CD4-positive, alpha-beta T cell treated with Interleukin-6 at 100 ng/mL for 8 hours (primary cell): ENCODE measurements at places on chromosomes 6 and 20.

DNA sequence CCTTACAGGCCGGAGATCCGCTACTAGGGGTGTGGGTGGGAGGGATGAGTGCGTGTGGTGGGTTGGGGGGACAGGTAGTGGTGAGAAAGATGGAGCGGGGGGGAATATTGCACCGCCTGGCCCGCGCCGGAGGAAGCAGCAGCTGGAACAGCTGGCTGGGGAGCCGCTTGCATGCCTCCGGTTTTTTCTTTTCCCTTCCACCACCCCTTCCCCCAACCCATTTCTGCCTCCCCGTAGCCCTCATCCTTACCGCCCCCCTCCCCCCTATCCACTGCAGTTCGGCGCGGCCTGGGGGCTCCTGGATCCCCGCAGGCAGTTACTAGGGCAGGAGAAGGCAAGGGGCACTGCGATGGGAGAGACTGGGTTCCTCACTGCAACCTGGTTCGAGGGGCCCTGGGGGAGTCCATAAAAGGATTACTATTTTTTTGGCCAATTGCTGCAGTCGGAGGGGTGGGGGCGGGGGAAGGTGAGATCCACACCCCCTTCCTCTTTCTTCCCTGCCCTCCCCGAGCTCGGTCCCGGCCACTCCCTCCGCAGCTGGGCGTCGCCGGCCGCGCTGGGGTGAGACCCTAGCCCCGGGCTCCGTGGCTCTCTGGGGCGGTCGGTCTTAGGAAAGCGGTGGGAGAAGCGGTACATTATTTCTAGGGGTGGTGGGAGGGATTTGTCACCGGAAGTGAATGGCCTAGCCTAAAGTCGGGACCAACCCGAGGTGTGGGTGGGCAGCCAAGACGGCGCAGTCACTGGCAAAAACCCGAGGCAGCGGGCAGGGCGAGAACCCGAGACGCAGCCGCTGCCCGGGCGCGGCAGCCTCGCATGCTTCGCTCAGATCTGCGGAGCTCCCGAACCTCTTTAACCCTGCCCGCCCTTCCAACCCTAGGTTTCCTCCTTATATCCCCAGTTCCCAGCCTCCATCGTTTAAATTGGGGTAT, 824 bp upstream of the TBCC start:
- peak; percentile 88 for DNase-seq

- DNase-seq: no peak
Measured at GRCh38 chr6:135126034-135126433, 55.1 kb upstream of the MYB start.

GRCh38 chr6:113500221-113500620, 356.9 kb upstream of the MARCKS start:
- DNase-seq: no peak

- no peak for DNase-seq
Measured at GRCh38 chr6:89605861-89606260, 32.7 kb downstream of the LYRM2 start.

GRCh38 chr6:48777411-48777810, 666.4 kb upstream of the PTCHD4 start:
- no peak for DNase-seq

DNA sequence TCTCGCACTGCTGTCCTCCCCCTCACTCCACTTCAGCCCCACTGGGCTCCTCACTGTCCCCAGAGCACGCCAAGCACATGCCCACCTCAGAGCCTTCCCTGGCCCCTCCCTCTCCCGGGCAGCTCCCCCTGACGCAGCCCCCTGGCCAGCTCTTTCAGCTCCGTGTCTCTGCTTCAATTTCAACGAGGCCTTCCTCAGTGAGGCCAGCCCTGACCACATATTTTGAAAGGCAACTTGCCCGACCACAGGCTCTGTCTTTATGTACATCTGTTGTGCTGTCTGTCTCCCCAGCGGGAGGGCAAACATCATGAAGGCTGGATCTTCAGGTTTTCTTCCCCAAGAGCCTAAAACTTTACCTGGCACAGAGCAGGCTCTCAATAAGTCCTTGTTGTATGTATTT, 44.6 kb downstream of the JPH2 start:
- DNase-seq: no peak

DNA sequence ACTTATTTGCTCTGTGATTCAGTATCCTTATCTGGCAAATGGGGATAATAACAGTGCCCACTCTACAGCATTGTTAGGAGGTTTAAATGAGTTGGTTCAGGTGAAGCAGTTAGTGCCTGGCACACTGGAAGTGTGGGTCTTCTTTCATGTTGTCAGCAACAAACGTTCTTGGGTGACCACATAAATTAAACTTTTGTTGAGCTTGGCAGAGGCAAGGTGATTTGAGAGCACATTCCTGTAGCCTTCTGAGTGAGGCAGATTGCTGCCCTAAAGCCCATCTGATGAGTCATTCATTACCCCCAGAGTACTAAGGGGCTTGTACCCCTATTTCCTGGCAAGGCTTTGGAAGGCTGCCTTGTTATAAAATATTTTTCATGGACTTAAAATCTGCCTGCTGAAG, 25.8 kb downstream of the SEC23B start:
- no peak for DNase-seq

GRCh38 chr20:46545077-46545826, 5.2 kb downstream of the OCSTAMP start:
- DNase-seq: peak; percentile 13

DNA sequence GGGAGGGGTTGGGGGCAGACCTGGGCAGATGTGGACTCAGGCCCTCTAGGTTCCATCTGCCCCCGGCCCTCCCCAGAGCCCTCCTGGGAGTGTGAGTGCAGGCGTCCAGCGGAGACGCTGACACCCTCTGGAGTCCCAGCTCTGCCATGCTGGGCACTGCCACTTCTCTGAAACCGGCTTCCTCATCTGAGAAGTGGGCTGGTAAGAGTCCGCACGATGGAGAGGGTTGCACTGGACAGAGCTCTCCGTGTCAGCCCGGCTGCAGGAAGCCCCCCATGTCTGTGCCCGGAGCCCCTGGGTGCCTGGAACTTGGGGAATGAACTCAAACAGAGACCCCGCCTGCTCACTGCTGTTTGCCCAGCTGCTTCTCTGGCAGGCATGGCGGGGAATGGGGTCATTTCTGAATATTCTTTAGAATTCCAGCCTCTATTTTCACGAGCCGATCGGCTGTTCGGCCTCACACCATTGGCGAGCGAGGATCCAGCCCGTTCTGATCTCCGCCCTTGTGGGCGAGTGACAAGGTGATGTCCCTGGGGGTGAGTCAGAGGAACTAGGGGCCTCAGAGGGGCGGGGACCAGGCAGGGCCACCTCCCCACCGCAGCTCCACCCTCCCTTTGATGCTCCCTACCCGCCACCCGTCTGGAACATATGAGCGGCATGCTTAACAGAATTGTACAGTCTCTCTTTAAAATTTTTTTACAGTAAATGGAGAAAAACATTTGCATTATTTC, 47.8 kb upstream of the GATA5 start:
- DNase-seq: peak; percentile 9

GRCh38 chr6:34000281-34000680, 145.6 kb downstream of the GRM4 start:
- DNase-seq: no peak

DNA sequence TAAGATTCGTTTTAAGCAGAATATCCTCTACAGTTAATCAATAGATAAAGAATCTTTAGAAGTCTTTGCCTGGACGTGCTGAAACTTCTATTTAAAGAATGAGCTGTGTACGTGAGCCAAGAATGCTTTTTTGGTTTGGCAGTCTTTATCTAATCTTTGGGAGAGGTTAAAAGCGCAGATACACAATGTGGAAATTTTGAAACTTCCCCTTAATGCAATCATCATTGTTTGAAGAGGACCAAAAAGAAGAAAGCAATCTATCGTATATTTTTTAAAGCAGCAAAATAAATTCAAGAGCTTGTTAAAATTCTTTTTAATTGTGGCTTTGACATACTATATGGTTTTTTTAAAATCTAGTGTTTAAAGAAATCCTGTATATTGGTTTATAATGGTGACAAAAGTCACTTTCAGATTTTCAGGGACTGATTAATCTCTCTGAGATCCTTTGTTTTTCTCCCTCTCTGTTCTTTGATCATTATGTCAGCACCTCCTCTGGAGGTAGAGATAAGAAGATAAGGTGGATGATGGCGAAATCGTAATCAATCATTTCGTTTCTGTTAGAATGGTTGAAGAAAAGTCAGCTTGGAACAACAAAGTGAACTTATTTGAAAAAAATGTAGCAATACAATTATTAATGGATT, 92.1 kb upstream of the FAM184A start:
- no peak for DNase-seq

DNA sequence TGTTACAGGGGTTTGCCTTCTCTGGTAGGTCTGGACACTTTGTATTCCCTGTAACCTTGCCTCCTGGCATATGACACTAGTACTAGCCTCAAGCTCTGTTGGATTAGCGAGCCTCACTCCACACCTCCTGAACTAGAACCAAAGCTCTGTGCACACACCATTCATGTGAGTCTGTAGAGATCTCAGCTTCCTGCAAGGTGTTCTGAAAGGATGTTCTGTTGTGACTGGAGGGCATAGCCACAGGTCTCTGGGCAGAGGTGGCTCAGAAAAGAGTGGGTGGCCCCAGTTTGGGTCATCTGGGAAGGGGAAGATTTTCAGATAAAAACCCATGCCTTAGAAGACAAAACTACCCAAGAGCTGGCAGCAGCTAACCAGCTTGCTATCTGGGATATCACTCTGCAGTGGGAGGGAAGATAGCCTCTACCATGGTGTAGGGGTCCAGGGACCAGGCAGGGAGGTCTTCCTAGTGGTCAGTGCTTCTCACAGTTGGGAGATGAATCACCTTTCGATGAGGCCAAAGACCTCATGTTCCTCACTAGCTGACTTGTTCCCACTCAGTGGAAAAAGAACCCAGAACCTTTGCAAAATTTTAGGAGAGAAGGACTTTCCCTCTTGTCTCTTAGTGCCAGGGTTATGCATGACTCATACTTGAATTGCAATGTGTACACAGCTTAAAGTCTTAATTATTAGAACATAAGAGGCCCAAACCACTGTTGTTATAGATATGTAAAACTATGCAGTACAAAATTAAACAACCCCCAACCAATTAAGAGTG, 41.4 kb downstream of the HLA-F start:
- no peak for DNase-seq

- no peak for DNase-seq
Measured at GRCh38 chr20:46993465-46994095, 98.9 kb downstream of the EYA2 start.

GRCh38 chr6:169979873-169980432, 228.5 kb downstream of the ERMARD start:
- no peak for DNase-seq
